ENCODE measurements at places on chromosomes 7 and 10.
A peak's percentile ranks its signal among the peaks of the same experiment; 100 is the strongest.

GRCh38 chr7:139704308-139704879, 73.4 kb downstream of the HIPK2 start:
- DNase-seq = no peak

DNA sequence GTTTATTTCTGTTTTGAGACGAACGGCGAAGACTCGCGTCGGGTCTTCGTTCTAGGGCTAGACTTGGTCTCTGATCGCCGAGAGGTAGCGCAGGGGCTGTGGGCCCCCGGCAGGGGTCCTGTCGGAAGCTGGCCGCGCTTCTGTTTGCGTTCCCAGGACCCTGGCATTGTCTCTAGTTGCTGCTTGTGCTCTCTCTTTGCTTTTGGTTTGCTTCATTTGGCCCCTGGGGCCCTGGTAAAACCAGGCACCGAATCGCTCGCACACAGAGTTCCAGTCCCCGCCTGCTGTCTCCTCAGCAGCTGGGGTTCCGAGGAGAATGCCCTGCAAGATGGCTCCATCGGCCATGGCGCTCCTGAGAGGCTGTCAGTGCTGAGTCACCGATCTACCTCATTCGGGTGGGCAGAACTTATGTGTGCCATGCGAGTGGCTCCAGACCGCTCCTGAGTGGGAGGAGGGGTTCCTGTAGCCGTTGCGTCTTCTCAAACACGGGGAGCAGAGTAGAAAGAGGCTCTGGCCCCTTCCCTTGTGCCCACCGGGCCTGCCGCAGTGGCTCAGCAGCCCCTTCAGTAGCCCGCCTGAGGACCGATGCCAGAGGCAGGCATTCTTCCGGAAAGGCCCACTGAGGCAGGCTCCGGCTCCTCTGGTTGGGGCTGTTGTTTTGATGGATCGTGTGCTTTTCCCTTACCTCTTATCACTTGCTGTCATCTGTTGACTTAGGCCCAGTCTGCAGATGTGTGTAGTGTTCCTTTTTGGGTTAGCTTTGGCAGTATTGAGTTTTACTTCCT, 826 bp downstream of the CHPF2 start:
- DNase-seq = peak; percentile 85

DNA sequence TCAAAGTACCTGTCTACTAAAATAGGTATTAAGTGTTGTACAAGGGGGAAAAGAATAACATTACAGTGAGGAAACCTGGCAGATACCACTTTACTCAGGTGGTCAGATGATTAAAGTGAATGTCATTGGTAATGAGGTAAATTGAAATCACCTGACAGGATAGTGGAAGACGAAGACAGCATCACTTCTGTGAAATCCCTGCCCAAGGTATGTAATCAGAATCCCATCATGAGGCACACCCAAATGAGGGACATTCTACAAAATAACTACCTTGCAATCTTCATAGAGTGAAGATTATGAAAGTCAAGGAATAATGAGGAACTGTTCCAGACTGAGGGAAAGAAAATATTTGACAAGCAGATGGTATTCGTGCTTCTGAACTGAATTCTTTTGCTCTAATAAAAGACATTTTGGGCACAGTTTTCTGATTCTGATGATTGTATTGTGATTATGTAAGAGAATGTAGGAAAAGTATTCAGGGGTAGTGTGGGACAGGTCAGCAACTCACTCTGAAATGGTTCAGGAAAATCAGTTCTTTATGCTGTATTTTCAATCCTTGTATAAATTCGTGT, 33.3 kb upstream of the ARMS2 start:
- DNase-seq = no peak

- no peak for DNase-seq
Observed at GRCh38 chr7:122762071-122762470, 59.3 kb upstream of the RNF148 start.

DNA sequence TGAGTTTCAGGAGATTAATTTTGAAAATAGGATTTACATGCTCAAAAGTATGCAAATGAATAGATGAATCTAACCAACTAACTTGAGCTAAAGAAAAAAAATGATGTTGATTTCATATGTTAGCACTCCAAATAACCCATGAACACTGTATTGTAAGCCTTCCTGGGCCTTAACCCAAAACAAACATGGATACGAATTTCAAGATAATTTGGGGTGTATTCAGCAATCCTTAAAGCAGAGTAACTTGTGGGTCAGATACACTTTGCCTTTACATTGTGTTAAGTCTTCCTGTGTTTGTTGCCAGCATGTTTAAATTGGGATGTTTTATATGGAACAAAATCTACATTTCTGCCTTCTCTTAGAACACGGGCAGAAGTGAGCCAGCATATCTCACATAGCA, 124.2 kb upstream of the WDR11 start:
- no peak for DNase-seq

GRCh38 chr10:72132854-72133253, 44.5 kb upstream of the SPOCK2 start:
- no peak for DNase-seq

- DNase-seq = no peak
Observed at GRCh38 chr7:90777041-90777440, 180.9 kb downstream of the CDK14 start.

- no peak for DNase-seq
Observed at GRCh38 chr10:102517553-102517952, 13.8 kb downstream of the SUFU start.

DNA sequence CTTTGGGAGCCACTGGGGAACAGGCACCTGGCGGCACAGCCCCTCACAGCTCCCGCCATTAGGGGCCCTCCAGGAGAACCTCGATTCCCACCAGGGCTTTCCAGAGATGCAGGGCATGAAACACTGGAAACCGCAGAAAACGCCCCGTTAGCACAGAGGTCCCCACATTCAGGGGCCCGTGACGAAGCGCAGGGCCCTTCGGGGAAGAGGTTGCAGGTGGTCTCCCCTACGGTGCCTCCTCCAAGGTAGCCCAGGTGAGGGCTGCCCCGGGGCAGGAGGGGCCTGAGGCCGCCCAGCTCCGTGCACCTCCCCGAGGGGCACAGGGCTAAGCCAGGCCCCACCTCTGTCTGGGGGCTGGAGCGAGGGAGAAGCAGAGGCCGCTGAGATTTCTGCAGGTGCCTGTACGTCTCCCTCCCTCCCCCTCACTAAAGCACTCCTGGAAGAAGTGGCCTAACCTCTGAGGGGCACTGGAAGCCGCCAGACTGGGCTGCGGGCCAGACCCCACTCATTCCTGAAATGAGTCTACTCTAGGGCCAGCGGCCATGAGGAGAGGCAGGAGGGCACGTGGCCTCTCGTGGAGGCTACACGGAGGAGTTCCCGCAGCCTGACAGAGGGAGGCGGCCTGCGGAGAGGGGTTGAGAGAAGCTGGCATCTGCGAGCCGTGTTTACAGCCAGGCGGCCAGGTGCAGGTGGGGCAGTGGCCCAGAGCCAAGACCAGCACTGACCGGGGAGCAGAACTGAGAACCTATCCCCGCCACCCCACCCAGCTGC, 6.9 kb downstream of the PDGFA start:
- no peak for DNase-seq

GRCh38 chr7:69018200-69018599, 580.1 kb upstream of the AUTS2 start:
- no peak for DNase-seq

DNA sequence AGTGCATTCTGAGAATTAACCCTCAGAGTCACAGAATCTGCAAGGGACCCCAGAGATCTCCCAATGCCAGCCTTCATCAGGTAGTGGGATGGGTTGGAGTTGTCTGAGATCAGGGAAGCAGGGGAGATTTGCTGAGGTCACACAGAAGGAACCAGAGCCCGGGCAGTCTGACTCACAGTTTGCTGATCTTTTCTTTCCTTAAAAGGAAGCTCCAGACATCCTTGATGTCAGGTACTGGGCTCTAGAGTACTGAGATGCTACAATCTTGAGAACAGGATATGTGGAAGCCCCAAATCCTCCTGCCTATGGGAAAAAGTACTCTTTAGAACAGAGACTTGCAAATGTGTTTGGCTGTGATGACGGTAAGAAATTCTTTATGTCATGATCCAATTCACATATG, 706 bp downstream of the TBATA start:
- no peak for DNase-seq

GRCh38 chr10:6802759-6803426, 222.8 kb upstream of the PRKCQ start:
- no peak for DNase-seq

DNA sequence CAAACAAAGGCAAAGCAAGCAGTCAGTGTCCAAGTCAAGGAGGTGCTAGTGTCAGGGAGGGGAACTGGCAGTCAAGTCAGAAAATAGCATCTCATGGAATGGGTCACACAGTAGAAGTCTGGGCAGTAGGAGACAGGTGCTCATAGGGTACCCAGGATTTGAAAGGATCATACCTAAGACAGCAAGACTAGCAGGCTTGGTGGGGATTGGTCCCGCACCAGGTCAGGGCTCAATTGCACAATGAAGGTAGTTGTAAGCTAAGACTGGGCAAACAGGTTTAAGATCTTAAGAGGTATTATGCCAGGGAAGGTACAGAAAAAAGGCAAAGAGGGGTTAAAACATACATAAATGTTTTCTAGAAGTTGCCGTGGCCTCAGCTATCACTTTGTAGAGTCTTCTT, 181.4 kb upstream of the ETV1 start:
- no peak for DNase-seq

DNA sequence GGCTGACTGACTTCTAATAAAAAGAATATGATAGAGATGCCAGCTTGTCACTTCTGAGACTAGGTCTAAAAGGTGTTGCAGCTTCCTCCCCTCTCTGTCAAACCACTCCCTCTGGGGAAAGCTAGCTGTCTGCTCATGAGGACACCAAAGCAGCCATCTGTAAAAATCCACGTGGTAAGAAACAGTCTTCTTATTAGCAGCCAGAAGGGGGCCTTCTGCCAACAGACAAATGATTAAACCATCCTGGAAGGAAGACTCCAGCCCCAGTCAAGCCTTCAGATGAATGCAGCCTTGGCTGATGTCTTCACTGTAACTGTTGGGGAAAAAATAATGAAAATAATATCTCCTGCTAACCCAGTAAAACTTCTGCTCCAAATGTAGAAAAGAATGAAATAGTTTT, 41.9 kb upstream of the DAGLB start:
- no peak for DNase-seq

- no peak for DNase-seq
Observed at GRCh38 chr10:78985973-78986818, 82.6 kb upstream of the ZMIZ1 start.

- no peak for DNase-seq
Observed at GRCh38 chr7:118449797-118450567, 225.5 kb downstream of the ANKRD7 start.

DNA sequence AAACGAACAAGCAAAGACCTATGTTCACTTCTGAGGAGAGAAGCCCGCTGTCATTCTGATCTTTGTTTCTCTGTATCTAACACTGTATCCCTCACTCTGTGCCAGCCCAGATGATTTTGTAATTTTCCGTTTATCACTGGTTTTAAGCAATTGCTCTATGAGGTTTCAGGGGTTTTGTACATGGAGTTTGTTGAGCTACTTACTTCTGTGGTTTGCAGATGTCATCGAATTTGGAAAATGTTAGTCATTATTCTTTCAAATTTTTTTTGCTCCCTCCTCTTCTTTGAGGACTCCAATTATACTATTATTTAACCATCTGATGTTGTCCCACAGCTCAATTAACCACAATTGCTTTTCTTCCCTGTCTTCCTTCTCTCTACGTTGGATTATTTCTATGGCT, 650.9 kb upstream of the IGFBP3 start:
- DNase-seq = no peak

DNA sequence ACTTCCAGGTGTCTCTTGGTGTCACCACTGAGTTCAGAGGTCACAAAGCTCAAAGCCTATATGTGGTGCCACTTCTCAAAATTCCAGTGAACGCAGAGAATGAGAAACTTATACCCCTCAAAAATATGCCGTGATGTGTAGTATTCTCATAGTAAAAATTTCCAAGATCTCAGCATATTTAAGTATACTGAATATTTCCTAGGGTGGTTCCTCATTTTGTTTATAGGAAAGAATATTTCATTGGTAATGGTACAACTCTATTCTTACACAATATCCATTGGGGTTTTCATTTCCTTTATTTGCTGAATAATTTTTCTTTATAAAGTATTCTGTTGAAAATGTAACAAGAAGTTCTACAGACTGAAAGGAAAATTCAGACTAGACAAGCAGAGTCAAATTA, 58.9 kb upstream of the ADO start:
- no peak for DNase-seq

DNA sequence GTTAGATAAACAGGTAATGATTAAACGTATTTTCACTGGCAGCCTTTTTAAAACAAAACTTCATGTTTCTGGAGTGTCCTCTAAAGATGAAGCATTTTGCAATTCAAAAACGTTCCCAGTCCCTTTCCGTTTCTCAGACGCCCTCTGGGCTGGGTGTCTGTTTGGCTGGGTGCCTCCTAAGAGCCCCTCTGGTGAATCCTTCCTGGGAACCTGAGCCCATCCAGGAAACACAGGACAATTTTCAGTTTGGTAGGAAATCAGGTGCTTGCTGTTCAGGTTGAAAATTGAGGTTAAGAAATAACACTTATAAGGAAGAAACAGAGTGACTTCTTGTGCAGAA, 76.7 kb downstream of the CHN2 start:
- DNase-seq = no peak

GRCh38 chr10:18689498-18689897, 30.3 kb downstream of the ARL5B start:
- no peak for DNase-seq

DNA sequence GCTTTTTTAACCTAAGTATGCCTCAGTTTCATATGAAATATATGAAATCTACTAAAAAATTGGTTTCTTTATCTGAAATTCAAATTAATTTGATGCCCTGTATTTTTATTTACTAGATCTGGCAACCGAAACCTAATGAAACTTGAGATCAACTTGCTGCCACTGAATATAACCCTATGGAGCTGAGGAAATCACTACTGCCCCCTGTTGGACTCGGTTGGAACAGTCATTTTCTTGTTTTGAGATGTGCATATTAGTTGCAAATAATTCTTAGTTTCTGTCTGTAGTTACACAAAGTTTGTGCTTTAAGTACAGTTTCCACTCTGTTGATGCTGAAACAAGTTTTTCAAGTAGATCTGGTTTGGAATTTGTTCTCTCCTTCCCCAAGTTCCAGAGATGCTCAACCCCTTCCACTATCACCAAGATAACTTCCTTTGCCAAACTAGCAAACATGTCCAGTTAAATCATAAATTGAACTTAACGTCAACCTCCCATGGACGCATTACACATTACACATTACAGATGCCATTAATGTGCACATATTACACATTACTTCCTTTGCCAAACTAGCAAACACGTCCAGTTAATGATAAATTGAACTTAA, 22.2 kb upstream of the EXOC4 start:
- peak; percentile 20 for DNase-seq

GRCh38 chr10:96017191-96017687, 26.1 kb upstream of the CCNJ start:
- peak; percentile 2 for DNase-seq
